ENCODE measurements at places on chromosomes 6 and 20.

DNA sequence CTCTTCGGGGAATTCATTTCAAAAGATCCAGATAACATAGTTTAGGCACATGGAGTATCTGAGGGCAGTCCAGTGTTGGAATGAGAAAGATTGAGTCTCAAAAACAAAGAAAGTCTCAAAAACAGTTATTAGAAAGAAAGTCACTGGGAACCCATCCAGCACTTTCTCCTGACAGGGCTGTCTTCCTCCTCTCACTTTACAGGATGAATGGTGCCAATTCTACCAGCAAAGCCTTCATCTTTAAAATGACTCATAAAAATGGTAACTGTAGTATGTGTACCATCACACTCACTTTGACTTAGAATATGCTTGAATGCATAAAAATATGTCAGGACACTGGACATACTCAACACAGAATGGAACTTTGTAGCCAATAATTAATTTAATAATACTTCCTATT is 71.3 kb downstream of the SLC22A3 start:
- DNase-seq, result no peak

DNA sequence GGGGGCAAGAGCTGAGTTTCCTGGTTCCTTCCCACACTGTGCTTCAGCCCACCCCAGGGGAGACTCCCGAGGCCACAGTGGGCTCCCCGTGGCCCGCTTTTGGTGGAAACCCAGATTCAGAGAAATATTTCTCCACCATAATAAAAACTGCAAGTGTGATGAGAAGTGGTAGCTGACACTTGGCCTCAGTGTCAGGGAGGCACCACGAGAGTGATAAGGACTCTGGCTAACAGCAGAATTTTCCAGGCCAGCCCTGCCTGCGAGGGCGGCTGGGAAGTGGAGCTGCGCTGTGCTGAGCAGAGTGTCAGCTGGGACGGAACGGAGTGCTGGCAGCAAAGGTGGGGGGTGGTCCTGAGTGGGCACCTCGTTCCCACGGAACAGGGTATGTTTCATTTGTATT is 22.5 kb downstream of the SPATA2 start:
- no peak for DNase-seq

DNA sequence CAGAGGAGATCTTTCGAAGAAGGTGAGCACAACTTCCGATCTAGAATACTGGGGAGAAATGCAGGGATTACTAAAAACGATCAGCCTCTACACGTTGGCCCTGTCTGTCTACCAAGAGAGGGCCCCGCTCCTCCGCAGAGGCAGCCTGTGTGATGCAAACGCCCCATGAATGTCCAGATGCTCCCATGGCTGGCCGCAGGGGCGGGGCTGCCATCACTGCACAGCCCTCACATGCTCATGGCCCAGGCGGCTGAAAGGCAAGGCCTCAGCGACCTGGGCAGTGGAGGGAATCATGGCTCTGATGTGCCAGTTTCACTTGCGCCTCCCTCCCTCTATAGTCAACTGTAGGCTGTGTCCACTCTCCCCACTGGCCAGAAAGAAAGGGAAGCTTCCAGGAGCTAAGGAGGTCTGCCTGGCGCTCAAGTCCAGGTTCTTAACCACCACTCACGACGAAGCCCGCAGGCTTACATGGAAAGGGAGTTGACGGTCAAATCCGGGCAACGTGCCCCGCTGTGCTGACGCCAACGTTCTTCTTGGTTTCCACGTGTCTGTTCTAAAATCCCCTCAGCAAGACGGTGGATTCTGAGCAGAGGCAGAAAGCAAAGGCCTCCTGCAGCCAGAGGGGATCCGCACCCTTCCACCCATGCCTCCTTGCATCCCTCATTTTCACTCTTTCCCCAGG is 14.2 kb downstream of the PXDC1 start:
- no peak for DNase-seq

- DNase-seq, result no peak
Measured at GRCh38 chr6:158002951-158003853, 21.5 kb downstream of the SYNJ2 start.

GRCh38 chr6:14730654-14731053 is 515.2 kb upstream of the JARID2 start:
- DNase-seq, result no peak

DNA sequence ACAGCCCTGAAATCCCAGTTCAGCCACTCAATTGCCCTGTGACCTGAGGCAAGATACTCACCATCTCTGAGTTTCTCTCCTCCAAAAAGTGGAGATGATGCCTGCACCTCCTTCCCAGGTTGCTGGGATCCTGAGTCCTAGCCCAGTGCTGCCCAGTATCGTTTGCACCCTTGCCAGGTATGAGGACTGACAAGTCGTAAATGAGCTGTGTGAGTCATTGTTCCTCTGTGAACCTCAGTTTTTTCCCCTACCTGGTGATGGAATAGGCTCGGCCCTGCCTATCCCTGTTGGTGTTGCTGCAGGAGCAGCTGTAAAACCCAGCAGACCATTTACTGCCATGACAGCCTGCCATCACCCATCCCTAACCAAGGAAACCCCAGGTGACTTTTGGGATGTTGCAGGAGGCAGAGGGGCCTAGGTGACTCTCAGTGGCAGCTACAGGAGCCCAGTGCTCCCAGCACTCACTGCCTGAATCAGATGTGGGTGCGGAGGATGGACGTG is 229.3 kb downstream of the SYNDIG1 start:
- DNase-seq, result no peak

- no peak for DNase-seq
Measured at GRCh38 chr20:18750735-18751134, 62.8 kb upstream of the SCP2D1 start.

DNA sequence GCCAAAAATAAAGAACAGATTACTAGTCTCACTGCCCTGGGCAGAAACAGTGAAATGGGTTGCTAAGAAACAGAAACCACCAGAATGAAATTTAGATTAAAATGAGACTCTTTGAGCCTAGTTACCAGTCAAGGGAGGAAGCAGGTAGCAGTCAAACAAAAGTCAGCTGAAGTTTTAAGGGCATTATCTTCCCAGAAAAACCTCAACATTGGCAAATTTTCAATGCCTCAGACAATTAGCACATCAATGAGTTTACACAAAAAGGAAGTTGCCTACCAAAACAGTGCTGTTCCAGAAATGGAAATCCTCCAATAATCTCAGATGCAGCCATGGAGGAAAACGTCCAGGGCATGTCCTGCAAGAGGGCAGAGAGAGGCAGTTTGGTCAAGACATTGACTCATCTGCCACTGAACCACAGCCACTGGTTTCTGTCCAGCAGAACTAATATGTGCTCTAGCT is 399.7 kb upstream of the ADGRB3 start:
- DNase-seq, result no peak

DNA sequence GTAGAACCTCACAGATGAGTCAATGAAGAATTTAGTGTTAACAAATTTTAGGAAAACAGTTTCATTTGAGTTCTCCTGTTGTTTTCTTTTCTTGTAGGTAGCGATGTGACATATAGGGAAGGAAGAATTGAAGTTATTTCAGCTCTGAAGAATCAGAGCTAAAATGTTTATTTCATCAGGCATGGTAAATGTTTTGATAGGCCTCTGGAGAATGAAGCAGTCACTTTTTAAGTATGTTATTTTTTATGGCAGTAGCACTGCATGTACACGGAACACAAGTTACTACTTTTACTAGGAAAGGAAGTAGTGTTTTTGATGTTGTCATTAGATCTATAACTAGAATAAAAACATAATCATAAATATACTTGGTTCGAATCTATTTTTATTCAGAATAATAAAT is 1357.3 kb upstream of the CITED2 start:
- DNase-seq, result no peak

DNA sequence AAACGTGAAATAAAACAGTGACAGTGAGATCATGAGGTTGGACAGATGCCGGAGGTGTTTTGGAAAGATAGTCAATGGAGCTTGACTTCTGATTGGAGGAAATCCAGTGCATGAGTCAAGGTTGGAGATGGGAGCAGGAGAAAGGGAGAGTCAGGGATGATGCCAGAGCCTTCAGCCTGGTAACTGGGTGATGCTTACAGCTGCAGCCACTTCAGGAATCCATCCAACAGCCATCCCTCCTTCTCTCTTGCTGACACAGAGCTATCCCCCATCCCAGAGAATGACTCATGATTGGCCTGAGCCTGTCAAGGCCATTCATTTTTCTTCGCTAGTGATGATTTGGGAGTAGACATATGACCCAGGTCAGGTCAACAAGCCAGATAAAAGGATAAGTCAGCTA is 112.8 kb downstream of the SAMD5 start:
- DNase-seq, result no peak

- no peak for DNase-seq
Measured at GRCh38 chr20:62433658-62434497, 6.5 kb upstream of the RBBP8NL start.

DNA sequence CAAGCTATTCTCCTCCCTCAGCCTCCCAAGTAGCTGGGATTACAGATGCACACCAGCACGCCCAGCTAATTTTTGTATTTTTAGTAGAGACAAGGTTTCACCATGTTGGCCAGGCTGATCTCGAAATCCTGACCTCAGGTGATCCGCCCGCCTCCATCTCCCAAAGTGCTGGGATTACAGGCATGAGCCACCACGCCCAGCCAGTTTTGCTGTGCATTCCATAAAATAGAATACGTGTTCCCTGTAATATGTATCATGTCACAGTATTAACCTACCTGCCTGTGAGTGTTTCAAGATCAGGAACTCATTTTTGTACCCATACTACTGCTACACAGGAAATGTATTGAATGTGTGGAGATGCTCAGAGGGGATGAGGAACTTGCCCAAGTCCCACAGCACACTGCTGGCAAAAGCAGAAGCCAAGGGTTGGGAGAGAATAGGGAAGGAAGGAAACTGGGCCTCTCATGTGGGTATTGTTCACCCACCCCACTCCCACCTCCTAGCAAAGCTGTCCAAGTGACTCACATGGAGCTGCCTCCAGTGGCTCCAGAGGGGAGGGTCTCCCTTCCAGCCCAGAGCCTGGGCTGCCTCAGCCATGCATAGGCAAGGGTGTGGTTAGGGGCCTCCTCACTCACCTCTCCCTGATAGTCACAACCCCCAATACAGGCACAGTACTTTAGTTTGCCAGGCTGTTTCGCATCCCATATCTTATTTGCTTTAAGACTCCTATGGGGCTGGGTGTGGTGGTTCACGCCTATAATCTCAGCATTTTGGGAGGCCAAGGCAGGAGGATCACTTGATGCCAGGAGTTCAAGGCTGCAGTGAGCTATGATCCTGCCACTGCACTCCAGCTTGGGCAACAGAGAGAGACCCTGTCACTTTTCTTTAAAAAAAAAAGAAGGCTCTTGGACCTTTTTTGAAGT is 9.4 kb downstream of the HM13 start:
- no peak for DNase-seq

DNA sequence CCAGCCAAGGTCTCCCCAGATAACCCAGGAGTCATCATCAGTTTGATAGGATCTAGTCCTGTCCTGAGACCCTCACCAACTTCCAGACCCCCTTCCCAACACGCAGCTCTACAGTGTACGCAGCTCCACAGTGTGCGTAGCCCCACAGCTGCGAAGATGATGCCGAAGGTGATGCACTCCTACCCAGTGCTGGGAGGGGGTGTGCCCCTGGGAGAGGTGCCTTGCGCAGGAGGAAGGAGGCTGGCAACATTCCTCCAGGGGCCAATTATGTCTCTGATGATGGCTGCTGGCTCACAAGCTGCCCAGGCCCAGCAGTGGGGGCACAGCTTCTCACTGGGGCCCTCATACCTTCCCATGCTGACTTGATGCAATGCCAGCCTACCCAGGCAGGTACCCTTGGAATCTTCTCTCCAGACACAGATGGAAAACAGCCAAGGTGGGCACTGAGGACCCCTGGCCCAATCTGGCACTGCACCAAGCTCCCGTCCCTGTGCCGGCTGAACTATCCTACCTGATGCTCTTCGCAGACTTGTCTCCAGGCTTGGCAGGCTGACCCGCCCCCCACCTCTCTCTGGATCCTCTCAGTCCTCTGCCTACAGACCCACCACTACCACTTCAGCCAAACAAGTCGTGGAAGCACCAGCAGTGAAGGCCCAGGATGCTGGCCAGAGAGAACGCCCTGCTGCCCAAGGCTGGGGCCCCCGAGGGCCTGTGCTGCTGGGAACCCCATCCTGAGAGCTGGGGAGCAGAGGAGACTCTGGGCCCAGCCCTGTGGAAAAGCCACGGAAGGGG is 1.4 kb downstream of the ZNF512B start:
- no peak for DNase-seq

DNA sequence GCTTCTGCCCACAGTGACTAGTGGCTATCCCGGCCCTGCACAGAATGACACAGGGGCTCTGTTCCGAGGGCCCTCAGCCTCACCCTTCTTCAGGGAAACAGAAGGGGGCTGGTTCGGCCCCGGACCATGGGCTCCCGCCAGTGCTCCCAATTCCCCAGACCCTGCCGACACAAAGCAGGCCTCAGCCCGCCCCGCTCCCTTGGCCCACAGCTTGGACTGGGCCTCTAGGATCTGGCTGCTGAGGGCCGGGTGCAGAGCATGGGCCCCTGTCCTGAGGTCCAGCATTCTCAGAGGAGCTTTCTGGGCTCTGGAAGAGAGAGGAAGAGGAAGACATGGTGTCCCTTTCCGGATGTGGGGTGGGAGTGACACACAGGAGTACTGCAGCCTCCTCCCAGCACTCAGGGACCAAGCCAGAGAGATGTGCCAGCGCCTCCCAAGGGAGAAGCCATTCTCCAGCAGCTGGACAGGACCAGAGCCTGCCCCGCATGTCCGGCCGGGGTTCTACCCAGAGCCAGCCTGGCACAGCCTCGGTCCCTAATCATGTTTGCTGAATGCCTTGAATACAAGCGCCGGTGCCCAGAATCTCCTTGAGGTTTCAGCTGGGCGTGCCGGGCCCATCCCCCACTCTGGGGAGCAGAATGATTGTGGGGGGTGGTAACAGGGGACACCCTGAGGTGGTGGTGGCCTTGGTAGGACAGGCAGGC is 23.9 kb downstream of the C20orf203 start:
- DNase-seq, result no peak

DNA sequence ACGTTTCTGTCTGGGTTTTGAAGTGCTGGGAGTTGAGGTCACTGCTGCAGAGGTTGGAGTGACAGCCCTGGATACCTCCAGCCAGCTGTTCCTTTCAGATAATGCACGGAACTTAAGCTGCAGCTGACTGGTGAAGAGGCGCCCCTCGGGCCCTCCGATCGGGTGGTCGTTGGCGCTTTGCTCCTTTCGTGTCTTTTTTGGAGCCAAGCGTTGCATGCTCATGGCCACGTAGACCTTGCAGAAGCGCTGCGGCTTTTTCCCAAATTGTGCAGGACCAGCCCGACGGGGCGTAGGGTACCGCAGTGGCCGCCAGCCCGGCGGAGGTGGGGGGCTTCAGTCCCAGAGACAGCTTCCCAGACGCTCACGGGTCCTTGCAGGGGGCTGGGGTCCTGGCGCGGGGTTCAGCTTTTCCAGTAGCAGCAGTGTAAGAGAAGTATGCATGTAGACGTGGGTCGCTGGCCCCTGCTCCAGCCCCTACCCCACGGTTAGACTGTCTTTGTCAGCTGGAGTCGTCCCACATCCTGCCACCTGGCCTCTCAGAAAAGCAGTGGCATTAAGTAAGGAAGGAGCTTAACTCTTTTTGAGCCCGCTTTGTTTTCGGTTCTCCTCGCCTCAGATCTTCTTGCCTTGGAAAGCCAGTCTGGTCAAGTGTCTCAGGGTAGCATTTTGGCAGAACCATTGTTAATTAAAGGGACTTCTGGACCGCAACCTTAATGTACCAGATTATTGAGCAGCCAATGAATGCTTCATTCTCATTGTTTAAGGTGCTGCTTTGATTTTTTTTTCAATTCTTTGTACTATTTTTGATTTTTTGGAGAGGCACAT is 838 bp downstream of the TNFAIP3 start:
- DNase-seq, result no peak

- DNase-seq, result no peak
Measured at GRCh38 chr6:119459207-119459974, 109.8 kb upstream of the MAN1A1 start.

- no peak for DNase-seq
Measured at GRCh38 chr20:48866936-48867335, 39.1 kb upstream of the PREX1 start.
